ENCODE measurements at places on chromosomes 6 and 20. TPM values are rescaled to one million over a fixed set of nuclear protein-coding genes. Genes with fewer than 3 reads are reported as not detected.

- no peak for DNase-seq
Observed at GRCh38 chr20:53070706-53071392, 98.7 kb downstream of the TSHZ2 start.

GRCh38 chr6:3506200-3506599 is 49.4 kb upstream of the SLC22A23 start:
- DNase-seq: no peak

DNA sequence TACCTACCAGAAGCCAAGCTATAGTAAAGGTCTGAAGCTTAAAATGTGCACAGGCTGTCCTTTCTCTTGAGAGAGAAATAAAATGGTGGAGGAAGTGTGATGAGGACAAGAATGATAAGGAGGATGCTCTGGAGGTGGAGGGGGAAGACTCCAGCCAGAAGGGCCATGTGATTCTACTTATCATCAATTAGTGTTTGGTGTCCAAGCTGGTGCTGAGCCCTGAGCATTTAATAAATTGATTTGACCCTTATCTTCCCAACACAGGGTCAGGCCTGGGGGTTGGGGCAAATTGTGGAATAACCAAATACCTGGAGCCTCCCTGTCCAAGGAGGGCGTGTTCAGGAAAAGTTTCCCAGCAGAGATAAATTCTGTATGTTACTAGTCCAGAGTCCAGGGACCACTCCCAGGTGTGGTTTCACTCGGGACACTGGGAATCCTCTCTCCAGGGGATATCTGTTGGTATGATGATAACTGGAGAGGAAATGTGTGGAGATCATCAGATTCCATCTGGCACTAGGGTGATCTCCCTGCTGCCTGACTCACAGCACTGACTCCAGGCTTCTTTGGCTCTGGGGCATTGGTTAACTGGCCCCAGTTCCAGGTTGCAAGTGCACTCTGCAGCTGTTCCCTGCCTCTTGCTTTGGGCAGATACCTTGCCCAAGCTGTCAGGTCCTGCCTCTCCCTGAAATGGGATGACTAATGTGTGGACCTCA is 3.8 kb upstream of the MYBL2 start:
- no peak for DNase-seq

DNA sequence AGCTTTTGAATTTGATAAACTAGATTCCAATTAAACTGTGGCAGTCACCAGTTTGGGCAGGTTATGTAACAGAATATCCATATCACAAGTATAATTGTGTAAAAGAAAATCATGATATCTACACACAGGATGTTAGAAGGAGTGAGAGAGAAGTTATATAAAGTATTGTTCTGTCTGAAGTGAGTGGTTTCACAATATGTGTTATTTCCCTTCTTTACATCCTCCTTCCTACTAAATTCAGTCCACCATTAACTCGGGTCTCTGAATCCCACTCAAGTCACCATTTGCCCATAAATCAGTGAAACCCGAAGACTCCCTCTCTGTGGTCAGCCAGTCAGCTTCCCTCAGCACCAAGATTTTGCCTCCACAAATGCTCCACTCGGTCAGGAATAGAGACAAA is 796 bp downstream of the HLA-DQB1 start:
- DNase-seq: no peak

Gene BPIFB4
- total RNA-seq: not detected

Gene FLOT1
- total RNA-seq: 142 TPM

Gene ADGRF1
- total RNA-seq: 5.3 TPM

Gene ZNF391
- total RNA-seq: 4.4 TPM

All from kidney epithelial cell (primary cell).